ENCODE measurements at places on chromosomes 1 and 21.

DNA sequence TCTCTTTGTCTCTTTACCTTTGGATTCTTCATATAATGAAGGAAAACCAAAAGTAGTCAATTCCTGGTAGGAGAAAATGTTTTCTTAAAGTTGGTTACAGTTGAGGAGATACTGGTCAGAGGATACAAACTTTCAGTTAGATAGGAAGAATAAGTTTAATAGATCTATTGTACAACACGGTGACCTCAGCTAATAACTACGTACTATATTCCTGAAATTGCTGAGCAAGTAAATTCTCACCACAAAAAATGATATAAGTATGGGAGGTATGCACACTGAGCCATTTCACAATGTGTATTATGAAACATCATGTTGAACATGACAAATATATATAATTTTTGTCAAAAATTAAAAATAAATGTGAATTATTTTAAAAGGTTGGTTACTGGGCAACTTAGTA is 20.4 kb downstream of the SSX2IP start:
- no peak for DNase-seq

GRCh38 chr1:45230537-45230936 is 24.1 kb upstream of the ZSWIM5 start:
- peak; percentile 43 for DNase-seq

- no peak for DNase-seq
Measured at GRCh38 chr1:245332513-245332912, 177.7 kb downstream of the KIF26B start.

GRCh38 chr1:230208619-230209261 is 141.7 kb downstream of the GALNT2 start:
- DNase-seq, result no peak

DNA sequence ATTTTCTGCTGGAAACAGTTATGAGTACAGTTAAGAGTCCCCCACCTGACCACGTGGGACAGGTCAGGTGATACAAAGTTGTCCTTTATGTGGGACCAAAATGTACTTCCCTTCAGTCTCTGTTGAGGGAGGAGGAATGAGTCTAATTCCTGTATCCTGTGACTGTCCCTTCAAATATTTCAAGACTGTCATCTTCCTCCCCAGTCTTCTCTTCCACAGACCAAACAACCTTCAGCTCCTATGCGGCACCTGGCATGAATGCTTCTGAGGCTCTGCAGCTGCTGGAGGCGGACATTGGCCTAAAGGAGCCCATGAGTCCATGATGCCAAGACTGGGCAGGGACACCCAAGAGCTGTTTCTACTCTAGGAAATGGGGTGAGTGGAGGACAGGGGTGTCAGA is 72.1 kb upstream of the SIM2 start:
- no peak for DNase-seq

- DNase-seq, result peak; percentile 87
Measured at GRCh38 chr1:62271948-62272728, 47.1 kb downstream of the KANK4 start.

- DNase-seq, result peak; percentile 65
Measured at GRCh38 chr21:44337941-44338895, 972 bp downstream of the CFAP410 start.

DNA sequence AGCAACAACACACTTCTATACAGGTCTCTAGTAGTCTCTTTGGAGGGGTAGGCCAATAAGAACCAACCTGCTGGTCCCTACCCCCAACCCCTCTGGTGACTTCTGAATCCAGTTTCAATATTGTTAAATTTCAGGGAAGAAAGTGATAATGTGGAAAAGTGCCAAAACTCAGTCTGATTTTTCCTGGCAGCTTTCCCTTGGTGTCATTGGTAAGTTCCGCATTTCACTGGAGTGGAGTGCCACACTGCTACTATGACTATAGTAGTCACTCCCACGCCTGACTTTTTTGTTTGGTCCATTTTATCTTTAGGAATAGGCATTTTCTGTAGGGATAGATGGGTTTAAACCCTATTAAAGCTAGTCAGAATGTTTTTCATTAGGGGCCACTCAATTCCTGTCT is 5.7 kb upstream of the ARID1A start:
- no peak for DNase-seq

GRCh38 chr1:219324629-219325367 is 151.1 kb downstream of the LYPLAL1 start:
- DNase-seq, result no peak

- no peak for DNase-seq
Measured at GRCh38 chr1:109883248-109883955, 27.2 kb upstream of the CSF1 start.

GRCh38 chr1:7526196-7526866 is 244.8 kb upstream of the VAMP3 start:
- DNase-seq, result no peak

GRCh38 chr1:223207293-223208066 is 64.4 kb upstream of the TLR5 start:
- no peak for DNase-seq

DNA sequence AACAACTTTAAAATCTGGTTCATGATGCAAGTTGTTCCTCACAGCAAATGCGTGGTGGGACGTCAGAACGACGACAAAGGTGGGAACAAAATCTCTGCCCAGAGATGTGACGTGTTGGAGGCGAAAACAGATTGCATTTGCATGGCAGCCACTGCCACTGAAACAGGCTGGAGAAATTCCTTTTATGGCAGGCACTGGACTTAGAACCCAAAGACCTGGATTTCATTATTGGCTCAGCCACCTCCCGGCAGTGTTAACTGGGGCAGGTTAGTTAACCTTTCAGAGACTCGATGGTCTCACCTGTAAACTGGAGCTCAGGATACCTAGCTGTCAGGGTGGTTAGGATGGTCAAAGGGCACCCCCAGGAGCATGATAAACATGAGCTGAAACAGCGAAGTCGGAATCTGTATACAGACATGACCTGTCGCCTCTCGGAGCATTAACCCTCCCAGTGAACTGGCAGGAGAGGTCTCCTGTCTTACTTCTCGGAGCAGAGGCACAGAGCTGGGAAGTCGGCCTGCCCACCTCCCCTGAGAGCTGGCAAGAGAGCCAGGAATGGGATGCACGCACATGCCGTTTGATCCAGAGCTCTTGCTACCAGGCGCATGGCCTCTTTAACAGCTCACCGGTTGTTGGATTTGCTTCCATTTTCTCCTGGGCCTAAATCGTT is 59.2 kb upstream of the TARBP1 start:
- DNase-seq, result no peak

DNA sequence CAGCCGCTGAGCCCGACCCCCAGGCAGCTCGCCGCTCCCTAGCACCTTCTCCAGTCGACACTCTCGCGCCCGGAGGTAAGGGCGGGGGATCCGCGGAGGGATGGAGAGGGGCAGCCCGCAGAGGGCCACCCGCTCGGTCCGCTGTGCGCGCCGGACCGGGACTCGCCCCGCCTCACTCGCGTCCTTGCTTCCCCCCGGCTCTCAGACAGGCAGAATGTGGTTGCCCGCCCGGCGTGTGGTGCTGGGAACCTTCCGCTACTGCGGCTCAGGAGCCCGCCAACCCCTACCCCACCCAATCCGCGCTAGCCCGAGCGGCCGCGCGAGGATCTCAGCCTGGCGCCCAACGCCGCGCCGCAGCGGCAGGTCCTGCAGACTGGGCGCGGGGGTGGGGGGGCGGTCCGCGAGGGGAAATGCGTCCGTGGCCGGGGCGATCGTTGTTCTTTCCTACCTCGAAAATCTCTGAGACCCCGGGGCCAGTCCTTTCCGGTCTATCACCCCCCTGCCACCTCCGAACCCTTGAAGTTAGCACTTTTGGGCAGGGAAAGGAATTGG is 404 bp downstream of the LRRC8C start:
- DNase-seq, result peak; percentile 39

DNA sequence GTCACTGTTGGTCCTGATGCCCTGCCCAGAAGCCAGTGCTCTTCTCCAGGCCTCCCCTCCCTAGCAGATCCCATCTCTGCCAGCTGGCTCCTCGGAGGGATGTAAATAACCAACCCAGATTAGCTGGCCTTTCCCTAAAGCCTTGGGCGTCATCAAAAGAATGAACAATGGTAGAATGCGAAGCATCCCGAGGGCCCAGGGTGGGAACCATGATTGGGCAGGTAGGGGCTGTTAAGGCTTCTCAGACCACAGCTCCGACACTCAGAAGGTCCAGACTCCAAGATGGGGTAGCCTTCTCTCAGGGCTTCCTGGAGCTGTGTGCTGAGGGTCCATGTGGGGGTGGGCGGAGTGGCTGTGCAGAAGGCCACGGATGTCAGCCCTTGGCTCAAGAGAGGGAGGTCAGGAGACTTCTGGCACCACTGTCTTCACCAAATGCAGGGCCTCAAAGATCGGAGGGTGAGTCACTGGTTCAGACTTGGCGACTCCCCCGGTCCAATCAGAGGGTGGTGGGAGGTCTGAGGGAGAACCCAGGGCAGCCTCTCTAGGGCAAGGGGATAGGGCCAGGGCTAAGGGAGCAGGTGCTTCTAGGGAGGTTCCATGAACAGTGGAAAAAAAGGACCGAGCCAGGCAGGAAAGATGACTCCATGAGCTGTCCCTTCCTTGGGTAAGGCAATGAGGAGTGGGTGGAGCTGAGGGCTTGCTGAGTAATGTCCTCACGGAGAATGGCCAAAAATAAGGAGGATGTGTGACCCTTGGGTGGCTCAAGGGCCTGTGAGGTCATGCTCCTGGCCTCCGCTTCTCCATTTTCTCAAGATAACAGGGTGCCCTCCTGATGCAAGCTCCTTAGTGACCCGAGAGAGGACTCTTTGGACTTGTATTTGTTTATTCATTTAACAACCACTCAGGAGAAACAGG is 58.4 kb upstream of the EPS8L3 start:
- DNase-seq, result no peak

GRCh38 chr1:32077451-32077850 is 4.7 kb downstream of the TMEM39B start:
- no peak for DNase-seq

DNA sequence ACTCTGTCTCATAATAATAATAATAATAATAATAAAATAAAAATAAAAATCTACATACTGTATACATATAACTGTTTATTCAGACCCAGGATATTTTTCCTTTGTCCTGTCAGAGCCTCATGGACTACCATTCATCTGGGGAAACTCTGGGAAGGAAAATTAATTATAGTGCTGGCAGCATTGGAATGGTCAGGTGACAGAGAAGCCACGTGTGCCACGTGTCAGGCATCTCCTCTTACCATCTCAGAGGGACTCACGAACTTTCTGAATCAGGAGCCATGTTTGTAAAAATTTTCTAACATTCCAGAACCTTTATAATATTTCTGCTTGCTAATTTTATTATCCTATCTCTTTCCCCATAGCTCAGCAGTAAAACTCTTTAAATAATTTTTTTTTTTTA is 97.8 kb upstream of the HNRNPU start:
- DNase-seq, result no peak

- no peak for DNase-seq
Measured at GRCh38 chr1:77350012-77350770, 68.4 kb downstream of the AK5 start.

DNA sequence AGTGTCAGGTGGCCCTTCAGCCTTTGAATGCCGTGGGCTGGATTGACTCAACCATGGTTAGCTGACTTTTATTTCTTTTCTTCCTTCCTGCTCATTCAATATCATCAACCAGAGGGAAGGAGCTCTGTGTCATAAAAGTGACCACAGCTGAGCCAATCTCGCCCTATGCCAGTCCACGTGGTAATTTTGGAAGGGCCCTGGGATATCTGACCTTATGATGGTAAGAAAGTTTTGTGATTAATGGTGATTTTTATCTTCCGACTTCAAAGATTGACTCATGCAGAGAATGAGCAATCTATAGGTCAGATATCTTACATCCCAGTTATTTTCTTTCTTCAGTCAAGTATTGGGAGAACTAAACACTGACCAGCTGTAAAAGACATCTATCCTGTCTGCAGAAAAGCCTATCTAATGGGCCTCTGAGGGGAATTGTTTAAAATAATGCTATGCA is 170.3 kb downstream of the ZC3H11B start:
- no peak for DNase-seq

DNA sequence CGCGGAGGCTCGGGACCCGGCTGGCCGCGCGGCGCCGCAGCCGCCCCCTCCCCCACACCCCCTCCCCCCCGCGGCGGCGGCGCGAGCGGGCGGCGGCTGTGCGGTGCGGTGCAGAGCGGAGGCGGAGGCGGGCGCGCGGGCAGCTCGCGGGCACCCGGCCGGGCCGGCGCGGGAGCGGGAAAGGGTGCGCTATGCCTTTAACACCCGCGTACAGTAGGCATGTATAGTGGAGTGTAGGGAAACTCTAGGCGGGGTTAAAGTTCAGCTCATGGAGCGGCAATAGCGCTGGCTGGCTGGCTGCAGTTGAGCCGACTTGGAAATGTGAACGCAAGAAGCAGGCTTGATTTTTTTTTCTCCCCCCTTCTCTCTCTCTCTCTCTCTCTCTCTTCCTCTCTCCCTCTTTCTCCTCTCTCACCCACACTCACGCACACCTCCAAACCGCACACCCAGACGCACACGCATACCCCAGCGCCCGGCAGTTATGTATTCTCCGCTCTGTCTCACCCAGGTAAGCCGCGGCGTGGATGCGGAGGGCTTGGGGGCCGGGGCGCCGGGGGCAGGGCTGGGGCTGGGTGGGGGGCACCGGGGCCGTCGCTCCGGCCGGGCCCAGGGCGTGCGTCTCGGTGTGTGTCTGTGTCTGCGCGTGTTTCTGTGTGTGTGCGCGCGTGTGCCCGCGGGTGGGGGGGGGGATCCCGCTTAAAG is at the start of gene NFIA:
Gene NFIA, plus strand, starts transcription at position 251 of the 702 bp plus-strand sequence.
- DNase-seq, result no peak

DNA sequence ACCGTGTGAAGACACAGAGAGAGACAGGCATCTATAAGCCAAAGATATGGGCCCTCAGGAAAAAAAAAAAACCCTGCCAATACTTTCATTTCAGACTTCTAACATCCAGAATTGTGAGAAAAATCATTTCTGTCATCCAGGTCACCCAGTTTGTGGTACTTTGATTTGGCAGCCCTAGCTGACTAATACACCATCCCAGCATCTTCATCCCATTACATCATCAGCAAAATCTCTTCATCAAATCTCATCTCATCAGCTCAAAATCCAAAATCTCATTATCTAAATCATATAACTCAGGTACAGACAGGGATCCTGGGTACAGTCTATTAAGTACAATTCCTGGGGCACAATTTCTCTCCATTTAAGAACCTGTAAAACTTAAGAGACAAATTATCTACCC is 51.9 kb upstream of the GJA8 start:
- no peak for DNase-seq

DNA sequence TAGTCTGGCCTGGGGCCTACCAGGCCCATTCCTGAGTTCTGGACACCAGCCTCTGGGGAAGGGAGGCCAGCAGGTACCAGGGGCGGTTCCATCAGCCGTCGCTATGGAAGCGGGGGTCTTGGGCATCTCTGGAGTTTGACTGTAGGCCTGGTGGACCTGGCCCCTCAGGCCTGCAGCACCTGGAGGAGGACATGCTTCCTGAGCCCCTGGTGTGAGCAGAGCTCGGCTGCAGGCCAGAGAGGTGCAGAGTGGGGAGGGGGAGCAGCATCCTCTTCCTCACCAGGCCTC is 7.8 kb downstream of the MYBPH start:
- no peak for DNase-seq

DNA sequence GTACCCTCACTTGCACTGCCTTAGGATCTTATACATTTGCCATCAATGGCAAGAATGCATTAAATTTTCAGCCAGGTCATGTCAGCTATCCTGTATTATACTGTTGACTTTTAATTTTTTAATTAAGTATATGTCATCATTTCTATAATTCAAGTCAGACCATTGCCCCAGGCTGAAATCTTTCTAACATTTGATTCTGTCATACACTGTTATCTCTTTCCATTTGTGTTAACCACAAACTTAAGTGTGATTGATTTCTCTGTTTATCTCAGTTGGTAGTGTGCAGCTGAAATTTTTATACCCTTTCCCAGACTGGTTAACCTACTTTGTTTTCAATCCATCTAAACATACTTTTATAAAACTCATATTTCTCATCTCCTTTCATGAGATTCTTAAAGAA is 153.3 kb downstream of the ZP4 start:
- DNase-seq, result no peak
